ENCODE measurements at places on chromosomes 13 and 19.

GRCh38 chr13:33776239-33776881 lies 41.6 kb upstream of the RFC3 start:
- no peak for DNase-seq

- no peak for DNase-seq
These were observed 6.3 kb downstream of the TSHZ3 start for GRCh38 chr19:31342926-31343325.

DNA sequence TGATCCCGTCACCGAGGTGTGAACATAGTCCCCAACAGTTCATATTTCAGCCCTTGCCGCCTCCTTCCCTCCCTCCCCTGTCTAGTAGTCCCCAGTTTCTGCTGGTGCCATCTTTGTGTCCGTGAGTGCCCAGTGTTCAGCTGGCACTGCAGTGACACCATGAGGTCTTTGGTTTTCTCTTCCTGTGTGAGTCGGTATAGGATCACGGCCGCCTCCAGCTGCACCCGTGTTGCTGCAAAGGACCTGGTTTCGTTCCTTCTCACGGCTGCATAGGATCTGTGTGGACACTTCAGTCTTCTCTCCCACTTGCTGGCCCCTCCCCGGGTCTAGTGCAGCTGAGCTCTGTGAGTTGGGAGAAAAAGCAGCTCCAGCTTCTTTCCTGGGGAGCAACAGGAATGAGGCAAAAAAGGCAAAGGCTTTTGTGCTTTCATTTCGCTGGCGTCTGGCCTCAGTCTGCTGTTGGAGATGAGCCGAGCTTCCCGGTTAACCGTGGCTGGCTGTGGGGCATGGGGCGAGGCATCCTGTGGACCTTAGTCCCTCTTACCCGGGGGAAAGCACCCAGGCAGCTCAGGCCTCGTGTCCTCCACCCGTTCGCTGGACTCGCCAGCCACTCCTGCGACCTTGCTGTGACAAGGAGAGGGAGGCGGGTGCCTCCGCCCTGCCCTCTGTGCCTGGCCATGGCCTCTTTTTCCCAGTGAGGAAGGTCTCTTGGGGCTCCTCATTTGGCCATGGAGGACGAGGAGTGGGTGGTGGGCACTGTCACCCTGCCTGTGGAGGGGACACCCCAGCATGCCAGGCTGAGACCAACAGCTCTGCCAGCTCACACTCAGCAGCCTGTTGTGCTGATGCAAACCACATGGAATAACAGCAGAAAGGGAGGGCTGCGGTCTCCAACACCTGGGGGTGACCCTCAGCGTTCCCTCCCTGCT lies 196.5 kb downstream of the TEX29 start:
- DNase-seq = no peak

GRCh38 chr19:51148580-51148979 lies 6.5 kb downstream of the SIGLEC7 start:
- no peak for DNase-seq

DNA sequence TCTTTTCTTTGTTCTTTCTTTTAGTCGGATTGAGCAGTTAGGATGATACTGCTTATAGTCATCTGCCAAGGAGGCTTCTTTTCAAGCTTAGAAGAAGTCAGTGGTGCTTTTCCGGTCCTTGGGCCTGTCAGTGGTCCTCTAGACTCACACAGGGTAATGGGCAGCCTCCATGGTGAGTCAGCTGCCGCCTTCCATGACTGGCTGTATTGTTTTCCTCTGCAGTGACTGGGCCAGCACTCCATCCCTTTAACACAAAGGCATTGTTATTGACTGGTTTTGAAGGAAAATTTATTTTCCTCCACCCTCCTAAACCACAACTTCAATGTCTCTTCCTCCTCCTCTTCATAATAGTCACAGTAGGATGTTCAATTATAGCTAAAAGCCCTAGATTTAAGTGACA lies 47.1 kb upstream of the CNMD start:
- no peak for DNase-seq

GRCh38 chr19:45125975-45126493 lies 33.1 kb downstream of the PPP1R37 start:
- peak; percentile 37 for DNase-seq

DNA sequence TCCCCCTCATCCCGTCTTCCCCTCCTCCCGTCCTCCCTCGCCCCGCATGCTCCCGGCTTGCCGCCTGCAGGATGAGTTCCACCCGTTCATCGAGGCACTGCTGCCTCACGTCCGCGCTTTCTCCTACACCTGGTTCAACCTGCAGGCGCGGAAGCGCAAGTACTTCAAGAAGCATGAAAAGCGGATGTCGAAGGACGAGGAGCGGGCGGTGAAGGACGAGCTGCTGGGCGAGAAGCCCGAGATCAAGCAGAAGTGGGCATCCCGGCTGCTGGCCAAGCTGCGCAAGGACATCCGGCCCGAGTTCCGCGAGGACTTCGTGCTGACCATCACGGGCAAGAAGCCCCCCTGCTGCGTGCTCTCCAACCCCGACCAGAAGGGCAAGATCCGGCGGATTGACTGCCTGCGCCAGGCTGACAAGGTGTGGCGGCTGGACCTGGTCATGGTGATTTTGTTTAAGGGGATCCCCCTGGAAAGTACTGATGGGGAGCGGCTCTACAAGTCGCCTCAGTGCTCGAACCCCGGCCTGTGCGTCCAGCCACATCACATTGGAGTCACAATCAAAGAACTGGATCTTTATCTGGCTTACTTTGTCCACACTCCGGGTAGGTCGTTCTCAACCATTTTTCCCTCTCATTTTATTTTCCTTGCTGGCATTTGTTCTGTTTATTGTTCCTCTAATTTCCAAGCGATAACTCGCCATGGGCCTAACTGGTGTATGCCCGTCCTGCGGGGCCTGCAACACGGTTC lies 29.8 kb downstream of the NFIX start:
- DNase-seq = no peak

GRCh38 chr19:19427944-19428343 lies 22.5 kb downstream of the GATAD2A start:
- DNase-seq = no peak

DNA sequence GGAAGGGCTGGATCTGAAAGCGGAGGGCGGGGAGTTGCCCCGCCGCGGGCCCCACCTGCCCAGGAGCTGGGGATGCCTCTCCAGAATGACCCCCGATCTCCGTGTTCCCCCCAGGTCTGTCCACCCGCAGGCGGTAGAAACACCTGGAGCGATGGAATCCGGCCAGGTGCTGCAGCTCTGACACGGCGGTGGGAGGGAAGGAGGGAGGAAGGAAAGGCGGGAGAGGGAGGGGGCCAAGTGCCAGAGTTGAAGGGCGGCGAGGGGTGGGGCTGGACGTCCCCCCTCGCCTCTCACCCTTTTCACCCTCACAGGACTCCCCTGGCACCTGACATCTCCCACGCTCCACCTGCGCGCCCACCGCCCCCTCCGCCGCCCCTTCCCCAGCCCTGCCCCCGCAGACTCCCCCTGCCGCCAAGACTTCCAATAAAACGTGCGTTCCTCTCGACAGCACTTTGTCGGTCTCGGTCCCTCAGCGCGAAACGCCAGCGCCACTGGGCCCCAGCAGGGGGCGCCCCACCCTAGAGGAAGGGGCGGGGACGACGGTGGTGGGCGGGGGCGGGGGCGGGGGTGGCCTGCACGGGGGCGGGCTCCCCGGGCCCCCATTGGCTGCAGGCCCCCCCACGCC lies 337 bp upstream of the FXYD7 start:
- DNase-seq = peak; percentile 31

DNA sequence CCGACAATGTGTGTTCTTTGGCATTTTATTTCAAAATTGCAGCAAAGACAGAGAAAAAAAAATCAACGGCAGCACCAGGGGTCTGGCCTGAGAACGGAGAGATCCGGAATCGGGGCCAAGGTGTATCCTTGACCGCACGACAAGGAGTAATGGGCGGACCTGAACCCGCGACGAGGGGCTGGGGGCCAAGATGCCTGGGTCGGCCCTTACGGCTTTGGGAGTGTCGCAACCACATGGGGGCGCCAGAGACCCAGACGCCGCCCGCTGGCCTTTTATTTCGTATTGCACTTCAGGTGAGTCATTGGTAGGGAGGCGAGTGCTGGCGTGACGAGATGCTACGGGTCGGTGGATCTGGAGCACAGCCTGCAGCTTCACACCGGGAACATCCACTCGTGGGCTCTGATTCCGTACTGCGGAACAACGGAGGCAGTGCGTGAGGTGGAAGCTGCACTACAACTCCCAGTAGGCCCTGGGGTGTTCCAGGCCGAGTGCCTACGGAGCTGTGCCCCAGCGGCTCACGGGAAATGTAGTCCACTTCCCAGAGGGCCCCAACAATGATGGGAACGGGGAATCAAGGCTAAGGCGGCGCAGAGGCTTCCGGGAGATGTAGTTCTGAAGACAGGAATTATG lies 15.7 kb downstream of the BCAT2 start:
- peak; percentile 92 for DNase-seq

GRCh38 chr13:94710065-94710781 lies 2.1 kb downstream of the SOX21 start:
- no peak for DNase-seq

GRCh38 chr13:77696879-77697216 lies 639 bp upstream of the SLAIN1 start:
- DNase-seq = no peak

DNA sequence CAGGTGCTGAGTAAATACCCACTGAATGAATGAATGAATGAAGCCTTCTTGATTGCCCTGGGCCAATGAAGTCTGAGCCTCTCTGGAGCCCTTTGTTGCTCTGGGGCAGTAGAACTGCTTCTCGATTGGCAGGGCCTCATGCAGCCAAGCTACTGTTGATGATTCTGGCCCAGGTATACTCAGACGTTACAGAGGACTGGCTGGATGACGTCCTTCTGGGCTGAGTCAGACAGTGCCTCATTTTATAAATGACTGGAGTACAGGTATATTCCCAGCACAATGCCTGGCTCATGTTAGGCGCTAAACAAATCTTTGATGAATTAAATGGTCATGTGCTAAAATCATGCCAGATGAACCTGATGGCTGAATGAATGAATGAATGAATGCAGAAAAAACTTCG lies 243.8 kb upstream of the MAB21L1 start:
- DNase-seq = no peak

- no peak for DNase-seq
These were observed 15.9 kb downstream of the PRR36 start for GRCh38 chr19:7858109-7858770.

DNA sequence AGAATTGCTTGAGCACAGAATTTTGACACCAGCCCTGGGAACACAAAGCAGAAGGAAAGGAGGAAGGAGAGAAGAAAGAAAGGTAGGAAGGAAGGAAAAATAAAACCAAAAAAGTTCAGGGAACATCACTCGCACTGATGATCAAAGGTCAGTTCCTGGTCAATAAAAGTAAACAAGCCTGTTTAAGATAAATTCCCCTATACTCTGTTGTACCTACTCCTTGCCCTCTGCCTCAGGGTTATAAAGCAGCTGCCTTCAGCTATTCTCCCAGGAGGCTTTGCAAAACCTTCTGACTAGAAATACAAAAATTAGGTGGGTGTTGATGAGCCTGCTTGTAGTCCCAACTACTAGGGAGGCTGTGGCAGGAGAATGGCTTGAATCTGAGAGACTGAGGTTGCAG lies 14.9 kb upstream of the ZNF91 start:
- no peak for DNase-seq

DNA sequence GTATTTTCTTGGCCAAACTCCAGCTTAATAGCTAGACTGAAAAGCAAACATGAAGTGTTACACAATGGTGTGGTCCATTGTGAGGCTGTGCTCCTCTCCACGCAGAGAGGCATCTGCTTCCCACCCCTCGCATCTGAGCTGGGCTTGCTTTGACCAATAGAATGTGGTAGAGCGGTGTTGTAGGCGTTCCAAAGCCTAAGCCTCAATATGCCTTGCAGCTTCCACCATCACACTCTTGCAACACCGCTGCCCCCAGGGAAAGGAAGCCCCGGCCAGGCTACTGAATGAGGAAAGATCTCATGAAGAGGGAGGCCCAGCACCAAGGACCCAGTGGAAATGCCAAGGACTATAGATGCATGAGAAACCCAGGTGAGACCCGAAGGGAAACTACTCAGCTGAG lies 9.4 kb downstream of the FLT1 start:
- DNase-seq = no peak

GRCh38 chr13:99989276-99990125 lies 7.9 kb downstream of the ZIC2 start:
- DNase-seq = no peak

DNA sequence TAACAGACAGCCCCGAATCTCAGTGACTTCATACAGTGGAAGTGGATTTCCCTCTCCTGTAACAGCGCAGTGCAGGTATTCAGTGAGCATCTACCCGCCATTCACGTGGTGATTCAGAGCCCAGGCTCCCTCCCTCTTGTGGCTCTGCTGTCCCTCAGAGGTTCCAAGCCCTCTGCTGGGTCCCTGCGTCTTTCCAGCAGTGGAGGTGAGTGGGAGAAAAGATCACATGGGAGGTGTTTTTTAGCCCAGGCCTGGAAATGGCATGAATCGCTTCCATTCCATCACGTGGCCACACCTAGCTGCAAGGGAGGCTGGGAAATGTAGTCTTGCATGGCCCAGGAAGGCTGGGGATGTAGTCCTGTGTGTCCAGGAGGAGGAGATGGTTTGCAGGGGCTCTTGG lies 61.4 kb downstream of the DPF1 start:
- no peak for DNase-seq

DNA sequence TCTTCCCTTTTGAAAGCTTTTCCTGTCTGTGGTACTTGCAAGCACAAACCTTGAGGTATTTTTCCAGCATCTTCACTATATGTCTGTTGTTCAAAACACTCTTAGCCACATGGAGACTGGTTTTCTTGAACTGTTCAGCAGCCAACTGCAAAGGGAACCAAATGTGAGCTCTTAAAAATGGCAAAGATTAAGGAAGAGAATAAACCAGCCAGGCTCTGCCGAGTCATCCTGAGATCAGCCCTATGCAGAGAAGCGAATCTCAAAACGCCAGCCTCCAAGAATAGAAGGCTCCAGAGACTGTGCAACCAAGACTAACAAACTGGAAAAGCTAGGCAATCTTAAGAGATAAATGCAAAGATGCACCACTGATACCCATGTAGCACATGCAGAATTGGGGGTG lies 20.7 kb downstream of the AKAP8 start:
- no peak for DNase-seq

- no peak for DNase-seq
These were observed 10.1 kb upstream of the NFIX start for GRCh38 chr19:12985049-12985776.

GRCh38 chr13:101880581-101880980 lies 428.1 kb downstream of the ITGBL1 start:
- no peak for DNase-seq

- DNase-seq = no peak
These were observed 174.8 kb upstream of the SERP2 start for GRCh38 chr13:44198826-44199225.

- no peak for DNase-seq
These were observed 66.2 kb downstream of the FOXO1 start for GRCh38 chr13:40600149-40600751.

GRCh38 chr13:99905224-99905623 lies 66.3 kb downstream of the ZIC5 start:
- DNase-seq = no peak

GRCh38 chr19:39030854-39031367 lies 1.4 kb downstream of the FBXO27 start:
- no peak for DNase-seq

DNA sequence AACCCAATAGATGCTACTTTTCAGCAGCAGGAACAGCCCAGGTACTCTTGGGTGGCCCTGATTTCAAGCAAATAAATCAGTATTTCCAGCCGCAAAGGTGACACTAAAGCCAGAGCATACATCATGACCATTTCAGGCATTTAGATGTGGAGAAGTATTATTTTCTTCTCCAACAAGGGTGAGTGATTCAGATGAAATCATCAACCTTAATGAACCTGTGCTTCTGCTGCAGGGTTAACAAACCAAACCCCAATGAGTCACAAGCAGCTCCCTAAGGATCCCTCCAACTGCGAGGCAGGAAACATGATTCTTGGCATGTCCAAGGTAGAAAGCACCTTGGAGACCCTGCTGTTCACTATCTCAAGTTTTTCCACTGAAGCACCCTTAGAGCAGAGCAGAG lies 32.7 kb downstream of the MBNL2 start:
- peak; percentile 80 for DNase-seq
